ENCODE measurements at places on chromosomes 7 and 10.

DNA sequence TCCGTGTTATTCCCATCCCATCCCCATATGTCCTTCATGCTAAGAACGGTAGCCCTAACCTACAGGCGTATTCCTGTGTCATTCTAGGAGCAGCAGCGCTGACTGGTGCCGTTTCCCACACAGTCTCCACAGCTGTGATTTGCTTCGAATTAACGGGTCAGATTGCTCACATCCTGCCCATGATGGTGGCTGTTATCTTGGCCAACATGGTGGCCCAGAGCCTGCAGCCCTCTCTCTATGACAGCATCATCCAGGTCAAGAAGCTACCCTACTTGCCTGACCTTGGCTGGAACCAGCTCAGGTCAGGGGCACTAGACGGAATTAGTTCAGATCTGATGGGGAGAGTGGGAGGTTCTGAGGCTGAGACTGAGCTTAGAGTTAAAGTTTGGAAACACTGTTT, 20.7 kb downstream of the FAM131B start:
- no peak for DNase-seq

GRCh38 chr7:41699516-41699915, 3.4 kb downstream of the INHBA start:
- no peak for DNase-seq

DNA sequence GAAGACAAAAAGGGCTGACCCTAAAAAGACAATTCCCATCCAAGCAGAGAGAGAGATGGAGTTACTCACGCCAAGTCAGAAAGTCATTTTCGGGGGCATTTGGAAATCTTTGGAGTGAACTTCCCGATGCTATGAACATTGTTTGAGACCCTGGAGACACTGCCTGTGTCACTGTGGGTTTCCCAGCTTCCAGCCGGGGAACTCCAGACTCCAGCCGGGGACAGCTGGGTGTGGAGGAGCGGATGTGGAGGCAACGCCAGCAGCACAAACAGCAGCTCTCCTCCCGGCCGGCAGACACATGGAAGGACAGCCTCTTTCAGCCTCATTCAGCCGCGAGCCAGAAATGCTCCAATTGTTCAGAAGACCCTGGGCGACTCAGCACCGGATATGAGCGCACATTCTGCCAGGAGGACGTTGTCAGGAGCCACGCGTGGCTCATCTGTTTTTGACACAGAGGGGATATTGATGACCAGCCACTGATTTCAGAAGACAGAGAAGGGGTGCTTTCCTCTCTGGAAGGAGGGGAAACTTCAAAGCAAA, 97.6 kb downstream of the PRPF18 start:
- DNase-seq, result peak; percentile 78

- DNase-seq, result peak; percentile 31
These were observed 644 bp downstream of the SORBS1 start for GRCh38 chr10:95560278-95561176.

GRCh38 chr10:119403921-119404320, 138.6 kb downstream of the RGS10 start:
- no peak for DNase-seq

All from fibroblast of villous mesenchyme (primary cell).